ENCODE measurements at places on chromosomes 12 and 14. TPM values are rescaled to one million over a fixed set of nuclear protein-coding genes. Genes with fewer than 3 reads are reported as not detected.

The FKBP3 gene
- 32.3 TPM for total RNA-seq

The ACOT6 gene
- not detected for total RNA-seq

The GDF3 gene
- total RNA-seq = 2.9 TPM

The KCNH3 gene
- 0.09 TPM for total RNA-seq

The RNASE11 gene
- total RNA-seq = not detected

The NRIP2 gene
- total RNA-seq = not detected

The CAPZA3 gene
- not detected for total RNA-seq

The FAIM2 gene
- not detected for total RNA-seq

The KRT71 gene
- total RNA-seq = not detected

The P2RX2 gene
- total RNA-seq = 0.17 TPM

The TSPAN11 gene
- 7.7 TPM for total RNA-seq

The SPIC gene
- total RNA-seq = not detected

The INHBE gene
- total RNA-seq = not detected

The RNASE7 gene
- total RNA-seq = not detected

The PAWR gene
- 154 TPM for total RNA-seq

The SLC15A5 gene
- total RNA-seq = not detected

Measured in dermis blood vessel endothelial cell (primary cell).